Stimulated activated naive CD4-positive, alpha-beta T cell (primary cell): ENCODE measurements at places on chromosomes 7 and 10.

DNA sequence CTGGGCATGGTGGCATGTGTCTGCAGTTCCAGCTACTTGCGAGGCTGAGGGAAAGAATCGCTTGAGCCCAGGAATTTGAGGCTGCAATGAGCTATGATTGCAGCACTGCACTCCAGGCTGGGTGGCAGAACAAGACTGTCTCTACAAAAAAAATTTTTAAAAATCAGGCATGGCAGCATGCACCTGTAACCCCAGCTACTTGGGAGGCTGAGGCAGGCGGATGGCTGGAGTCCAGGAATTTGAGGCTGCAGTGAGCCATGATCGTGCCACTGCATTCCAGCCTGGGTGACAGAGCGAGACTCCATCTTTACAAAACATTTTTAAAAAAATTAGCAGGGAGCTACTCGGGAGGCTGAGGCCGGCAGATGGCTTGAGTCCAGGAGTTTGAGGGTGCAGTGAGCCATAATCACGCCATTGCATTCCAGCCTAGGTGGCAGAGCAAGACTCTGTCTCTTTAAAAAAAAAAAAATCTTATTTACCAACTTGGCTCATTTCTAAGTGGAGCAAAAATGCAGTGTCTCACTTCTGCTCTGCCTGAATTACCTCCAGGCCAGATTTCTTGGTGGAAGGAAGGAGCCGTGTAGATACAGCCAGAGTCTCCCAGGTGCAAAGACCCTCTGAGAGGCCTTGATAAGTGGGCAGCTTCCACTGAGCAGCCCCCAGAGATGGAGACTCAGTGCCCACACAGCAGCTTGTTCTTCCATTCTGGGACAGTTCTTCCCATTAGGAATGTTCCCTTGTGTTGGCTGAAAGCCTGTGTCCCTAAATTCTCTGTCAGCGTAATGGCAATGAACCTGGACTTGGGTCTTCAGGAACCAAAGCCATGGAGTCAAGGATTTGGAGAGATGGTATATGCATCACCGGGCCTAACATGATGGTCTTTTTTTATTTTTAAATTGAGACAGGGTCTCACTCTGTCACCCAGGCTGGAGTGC, 30.0 kb downstream of the GTF2IRD1 start:
- DNase-seq: no peak

DNA sequence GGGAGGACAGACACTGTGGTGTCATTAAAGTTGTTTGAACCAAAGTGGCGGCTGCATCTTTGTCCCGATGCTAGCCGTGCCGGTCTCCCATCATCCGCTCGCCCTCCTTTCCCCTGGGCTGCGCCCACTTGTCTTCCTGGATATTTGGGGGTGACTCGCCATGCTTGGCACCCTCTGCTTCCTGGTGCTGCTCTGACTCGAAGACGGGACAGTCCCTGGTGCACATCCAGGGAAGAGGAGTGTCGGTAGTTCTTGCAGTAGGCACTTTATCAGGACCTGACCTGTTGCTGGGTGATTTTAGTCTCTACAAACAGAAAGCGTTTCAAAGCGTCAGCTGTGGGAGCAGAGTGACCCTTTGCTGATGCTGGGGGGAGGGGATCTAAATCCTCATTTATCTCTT, 68.3 kb upstream of the DNAJB6 start:
- no peak for DNase-seq

GRCh38 chr10:125591886-125592285, 91.1 kb downstream of the TEX36 start:
- no peak for DNase-seq

- no peak for DNase-seq
Measured at GRCh38 chr10:29827512-29827911, 192.7 kb upstream of the SVIL start.

GRCh38 chr10:43224321-43224720, 42.5 kb downstream of the RASGEF1A start:
- DNase-seq: no peak

DNA sequence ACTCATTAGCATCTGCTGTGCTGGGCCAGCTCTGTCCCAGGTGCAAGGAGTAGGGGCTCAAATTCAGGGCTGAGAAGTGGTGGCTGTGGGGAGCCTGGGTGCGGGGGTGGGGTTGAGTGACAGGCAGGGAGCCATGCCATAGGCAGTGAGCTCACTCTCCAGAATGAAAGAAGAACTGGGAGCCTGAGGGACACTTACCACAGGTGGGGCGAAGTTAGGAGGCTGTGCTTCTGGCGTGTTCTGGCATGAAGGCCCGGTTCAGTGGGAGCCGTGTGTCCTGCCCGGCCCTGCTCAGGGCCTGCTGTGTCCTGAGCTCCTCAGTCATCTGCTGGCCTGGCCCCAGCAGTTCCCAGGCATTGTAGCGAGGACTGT, 62.5 kb downstream of the MKI67 start:
- no peak for DNase-seq

DNA sequence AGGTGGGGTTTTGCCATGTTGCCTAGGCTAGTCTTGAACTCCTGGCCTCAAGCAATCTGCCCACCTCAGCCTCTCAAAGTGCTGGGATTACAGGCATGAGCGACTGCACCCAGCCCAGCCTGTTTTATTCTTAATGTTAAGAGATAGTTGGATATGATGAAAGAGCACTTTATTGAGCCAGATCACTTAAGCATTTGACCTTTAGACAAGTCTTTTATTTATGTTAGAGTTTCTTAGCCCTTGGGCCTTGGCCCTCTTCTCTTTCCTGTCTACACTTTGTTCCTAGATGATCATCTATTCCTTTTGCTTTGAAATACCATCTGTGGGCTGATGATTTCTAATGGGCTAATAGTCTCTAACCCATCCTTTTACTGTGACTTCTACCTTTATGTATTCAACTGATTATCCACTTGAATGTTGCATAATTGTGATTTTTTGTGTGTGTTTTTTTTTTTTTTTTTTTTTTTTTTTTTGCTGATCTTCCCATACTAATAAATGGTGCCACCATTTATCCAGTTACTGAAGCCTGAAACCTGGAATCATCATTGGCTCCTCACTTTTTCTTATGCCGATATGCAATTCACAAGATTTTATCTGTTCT, 34.8 kb downstream of the BTRC start:
- no peak for DNase-seq

DNA sequence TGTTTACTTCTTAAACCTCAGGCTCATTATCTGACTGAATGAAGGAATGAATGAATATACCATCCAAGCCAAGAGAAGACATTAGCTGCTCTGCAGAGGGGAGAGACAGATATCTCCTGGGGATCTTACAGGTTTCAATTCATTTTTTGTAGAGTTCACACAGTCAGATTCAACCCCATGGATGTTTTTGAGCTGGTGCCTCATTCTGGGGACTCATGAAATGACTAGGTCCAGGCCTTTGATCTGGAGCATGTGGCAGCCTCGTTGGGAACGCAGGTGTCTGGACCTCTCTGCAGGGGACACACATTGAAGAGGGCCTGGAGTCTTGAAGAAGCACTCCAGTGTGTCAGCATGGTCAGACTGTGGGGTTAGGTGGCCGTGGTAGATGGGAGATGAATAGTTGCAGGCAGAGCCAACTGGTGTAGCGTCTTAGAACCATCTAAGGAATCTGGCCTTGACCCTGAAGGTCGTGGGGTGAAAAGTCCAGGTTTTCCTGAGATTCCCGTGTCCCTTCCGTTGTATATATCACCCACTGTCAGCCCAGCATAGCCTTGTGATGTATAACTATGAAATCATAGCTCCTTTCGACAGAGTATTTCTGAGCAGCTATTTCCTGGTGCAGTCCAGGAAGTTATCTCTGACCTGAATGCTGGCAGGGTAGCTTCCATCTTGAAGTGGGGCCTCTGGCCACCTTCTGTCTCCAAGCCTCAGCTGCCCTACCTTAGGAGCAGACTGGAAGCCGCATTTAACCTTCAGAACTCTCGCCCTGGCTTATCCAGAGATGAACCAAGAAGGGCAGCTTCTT, 22.3 kb downstream of the BTBD16 start:
- DNase-seq: no peak

DNA sequence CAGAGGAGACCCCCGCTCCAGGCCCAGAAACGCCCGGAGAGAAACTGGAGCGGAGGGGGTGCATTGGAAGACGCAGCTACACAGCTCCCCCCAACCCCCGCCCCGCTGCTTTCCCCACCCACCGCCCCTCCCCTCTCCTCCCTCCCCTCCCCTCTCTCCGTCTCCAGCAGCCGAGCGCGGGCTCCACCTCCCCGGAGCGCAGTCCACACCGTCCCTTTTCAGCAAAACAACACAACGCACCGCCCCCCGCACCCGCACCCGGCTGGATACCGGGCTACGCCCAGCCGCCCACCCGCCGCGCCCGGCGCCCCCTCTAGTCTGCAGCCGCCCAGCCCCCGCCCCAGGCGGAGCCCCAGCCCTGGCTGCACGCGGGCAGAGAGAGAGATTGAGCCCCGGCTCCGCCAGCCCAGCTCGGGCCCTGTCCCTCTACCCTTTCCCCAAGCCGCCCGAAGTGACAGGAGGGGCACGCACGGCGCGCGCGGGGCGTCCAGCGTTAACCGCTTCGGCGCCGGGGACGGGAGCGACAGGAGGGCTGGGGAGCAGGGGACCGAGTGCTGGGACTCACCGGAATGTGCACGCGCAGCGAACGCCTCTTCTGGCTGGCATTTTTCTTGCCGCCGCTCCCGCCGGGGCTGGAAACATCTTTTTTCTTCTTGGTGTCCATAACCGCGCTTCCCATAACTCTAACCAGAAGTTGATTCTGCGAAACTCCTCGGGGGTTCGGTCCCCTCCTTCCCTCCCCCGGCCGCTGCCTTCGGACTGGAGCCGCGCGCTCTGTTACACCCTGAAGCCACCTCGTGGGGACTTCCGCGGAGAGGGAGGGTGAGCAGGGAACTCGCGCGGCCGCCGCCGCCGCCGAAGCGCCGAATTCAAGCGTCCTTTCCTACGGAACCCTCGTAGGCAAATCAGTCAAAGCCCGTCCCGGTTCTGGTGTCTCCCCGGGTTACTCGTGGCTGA, 695 bp downstream of the PRKAG2 start:
- DNase-seq: peak; percentile 64

DNA sequence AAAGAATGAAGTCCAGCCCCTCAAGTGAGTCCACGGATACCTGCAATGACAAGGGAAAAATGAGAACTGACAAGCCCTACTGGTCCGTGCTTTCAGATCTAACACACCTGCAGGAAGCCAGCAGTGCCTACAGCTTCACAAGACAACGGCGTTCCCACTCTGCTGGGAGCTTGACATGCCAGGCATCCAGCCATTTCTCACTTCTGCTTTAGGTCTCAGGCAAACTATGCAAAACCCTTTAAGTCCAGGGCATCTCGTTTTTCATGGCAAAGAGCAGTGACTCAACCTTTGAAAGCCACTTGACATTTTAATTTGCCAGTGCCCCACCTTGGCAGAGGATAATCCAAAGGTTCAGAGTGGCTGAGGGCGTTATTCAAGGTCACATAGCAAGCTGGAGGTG, 49.1 kb upstream of the GPAM start:
- no peak for DNase-seq

- peak; percentile 97 for DNase-seq
Measured at GRCh38 chr7:106022193-106022821, 59.2 kb downstream of the CDHR3 start.

DNA sequence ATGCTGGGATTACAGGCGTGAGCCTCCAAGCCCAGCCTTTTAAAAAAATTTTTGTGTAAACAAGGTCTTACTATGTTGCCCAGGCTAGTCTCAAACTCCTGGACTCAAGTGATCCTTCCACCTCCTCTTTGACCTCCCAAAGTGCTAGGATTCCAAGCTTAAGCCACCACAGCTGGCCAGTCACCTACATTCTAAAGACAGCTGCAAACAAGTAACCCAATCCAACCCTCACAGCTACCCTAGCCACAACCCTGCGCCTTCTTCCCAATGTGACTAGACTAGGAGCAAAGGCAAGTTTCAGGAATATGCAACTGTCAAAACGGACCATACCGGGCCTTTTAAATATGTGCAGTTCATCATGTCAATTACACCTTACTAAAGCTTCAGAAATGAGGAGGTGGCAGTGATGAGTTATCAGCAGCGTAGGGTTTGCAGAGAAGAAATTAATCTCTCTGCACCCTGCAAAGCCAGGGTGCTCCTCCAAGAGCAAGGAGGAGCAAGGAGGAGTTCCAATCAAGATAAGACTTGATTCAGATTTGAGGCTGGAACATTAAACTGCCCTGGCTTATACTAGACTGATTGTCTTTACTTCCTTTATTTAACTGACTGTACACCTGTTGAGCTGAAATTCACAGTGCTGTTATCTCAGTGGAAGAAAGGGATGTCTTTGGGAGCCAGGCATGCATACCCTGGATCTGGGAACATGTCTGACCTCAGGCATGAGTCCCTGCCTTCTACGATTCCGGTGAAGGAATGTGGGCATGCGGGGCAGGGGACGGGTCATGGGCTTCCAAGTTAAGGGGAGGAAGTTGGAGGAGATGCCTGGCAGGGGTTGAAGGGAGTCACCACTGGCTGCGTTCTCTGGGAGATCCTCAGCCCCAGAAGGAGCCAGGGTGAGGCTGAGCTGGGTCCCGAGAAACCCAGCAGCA, 15.5 kb upstream of the TMEM120A start:
- DNase-seq: no peak

DNA sequence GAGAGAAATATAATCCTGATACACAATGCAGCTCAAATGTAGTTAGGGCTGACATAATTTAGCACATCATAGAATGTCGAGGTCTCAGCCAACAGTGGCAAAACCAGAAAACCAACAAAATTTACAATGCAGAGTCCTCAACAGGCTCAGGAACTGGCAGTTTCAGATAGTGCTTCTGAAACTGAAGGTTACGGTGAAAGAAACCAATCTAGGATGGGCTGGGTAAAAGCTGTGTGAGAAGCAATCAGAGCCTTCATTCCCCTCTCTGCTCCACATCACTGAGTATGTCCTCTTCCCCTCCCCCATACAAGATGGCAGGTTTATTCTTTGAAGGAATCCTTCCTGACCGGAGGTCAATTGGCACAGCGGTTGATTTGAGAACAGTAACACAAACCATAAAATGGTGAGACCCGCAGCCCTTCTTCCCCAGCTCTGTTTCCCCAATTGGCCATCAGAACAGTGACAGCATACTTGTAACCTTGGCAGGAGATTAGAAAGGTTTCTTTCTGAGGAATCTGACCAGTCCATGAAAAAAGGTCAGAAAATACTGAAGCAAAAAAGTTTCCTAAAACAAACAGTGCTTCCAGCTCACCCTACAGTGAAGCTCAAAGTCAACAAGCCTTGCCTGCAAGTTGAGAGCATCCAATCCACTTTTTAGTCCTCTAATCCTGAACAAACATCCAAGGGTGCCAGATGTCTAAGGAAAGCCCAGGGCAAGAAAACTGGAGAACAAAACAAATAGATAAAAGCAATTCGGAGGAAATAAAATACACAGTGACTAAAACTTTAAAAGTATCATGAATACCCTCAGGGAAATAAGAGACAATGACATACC, 53.9 kb upstream of the IL6 start:
- DNase-seq: no peak

- DNase-seq: no peak
Measured at GRCh38 chr7:20508109-20508508, 107.4 kb upstream of the ABCB5 start.
